ENCODE measurements at places on chromosomes 12 and 14.
A peak's percentile ranks its signal among the peaks of the same experiment; 100 is the strongest.

DNA sequence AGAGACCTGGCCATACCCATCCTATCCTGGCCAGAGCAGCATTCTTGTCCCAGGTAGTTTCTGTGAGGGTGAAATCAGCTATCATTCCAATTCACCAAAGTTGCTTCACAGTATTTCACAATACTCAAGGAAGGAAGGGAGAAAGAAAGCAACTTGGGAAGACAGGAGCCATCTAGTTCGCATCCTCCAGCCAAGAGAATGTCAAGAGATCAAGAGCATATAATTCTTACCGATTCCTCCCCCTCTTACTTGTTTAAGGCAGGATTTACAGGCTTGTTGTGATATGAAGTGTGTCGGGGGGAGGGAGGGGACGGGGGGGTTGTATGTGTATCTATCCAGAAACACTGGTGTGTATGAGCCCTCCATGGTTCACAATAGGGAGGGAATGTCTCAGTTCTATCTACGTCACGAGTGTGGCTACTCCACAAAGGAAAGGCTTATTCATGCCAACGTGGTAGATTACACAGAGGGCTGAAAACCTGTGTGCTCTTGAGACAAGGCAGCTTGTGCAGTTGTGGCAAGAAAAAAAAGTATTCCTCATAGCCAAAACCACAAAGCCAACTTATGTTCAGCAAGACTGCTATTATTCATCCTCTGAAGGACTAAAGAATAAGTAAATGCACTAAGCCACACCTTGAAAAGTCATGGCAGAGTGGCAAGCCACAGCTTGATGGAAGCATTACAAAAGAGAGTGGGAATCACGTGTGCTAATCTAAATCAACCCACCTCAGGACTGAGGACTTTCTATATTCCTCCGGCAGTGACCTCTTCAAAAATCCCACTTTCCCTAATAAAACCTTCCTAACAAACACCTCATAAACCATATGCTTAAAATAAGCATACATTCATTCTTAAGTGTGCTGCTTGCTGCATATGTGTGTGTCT is 35.0 kb downstream of the CORO1C start:
- peak; percentile 62 for DNase-seq

DNA sequence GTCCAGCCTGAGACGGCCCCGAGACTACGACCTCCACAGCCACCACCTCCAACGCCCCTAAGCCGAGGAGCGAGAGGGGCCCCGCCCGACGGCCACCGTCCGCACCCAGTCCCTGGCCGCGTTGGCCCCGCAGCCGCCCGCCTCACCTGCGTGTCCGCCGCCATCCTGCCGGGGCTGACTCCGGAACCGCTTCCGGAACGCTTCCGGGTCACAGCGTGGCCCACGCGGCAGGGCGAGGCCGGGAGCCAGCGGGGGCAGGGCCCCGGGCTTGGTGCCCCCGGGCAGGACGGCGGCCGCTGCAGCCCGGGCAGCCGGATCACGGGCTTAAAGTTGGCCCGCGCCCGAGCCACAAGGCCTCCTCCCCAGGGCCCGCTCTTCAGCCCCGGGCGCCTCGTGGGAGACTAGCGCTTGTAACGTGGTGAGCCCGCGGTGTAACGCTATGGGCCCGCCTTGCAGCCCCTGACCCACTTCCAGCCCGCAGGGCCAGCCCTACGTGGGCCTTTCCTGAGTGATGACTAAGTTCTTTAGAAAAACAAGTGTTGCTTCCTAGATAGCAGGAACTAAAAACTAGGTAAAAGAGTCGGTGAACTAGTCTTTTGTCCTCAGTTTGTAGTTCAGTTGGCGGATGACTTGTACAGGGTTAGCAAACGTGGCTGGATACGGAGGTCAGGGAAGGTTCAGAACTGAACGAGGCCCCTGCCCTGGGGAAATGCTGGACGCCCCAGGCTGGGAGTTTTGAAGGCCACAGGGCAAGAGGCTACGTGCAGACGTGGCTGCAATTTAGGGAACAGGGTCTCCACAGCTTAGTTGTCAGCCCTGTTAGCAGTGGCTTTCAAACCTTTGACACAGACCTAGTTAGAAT is at the start of gene GCN1:
GCN1 (minus strand) TSS at position 182 of the 862 bp plus-strand sequence; CDS start at position 164, 18 bp downstream.
- peak; percentile 92 for DNase-seq

- DNase-seq, result no peak
These were observed 981.0 kb downstream of the TMEM121 start for GRCh38 chr14:106507354-106507753.

DNA sequence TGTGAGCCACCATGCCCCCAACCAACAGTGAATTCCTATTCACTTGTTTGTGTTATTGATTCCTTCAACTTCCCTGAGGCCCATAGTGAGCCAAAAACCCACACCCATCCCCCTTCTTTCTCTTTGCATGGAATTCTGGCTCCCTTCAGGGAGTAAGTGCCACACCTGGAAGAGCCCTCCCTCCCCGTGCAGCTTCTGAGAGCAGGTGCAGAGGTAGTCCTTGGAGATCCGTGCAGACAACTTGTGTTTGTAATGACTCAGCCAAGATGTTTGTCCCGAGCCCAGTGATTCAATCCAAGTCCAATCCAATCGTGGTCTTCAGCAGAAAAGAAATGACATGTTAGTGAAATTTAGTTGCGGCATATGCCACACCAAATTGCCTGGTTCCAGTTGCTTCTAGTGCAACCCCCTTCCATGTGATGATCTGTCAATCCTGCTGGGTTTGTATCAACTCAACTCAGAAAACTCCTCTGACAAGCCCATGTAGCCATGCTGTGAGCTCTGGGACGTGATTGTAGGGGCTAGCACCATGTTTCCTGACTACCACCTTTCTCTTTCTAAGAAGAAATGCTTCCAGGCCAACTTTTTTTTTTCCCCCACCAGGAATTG is 27.5 kb downstream of the GPRC5A start:
- DNase-seq, result no peak

DNA sequence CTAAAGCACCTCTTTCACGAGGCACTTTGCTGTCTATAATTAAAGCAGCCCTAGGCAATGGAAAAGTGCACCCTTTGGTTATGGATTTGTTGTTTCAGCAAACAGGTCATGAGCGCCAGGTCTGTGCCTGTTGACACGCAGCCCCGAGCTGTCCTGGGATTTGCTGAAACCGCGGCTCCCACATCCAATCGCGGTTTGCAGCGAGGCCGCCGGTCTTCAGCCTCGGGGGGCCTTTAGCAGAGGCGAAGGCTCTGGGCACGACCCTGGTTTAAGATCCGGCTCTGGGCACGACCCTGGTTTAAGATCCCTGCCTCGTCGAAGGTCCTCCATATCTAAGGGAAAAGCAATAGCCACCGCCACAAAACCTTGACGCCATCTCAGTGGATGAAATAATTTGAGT is 79.2 kb downstream of the GLT1D1 start:
- no peak for DNase-seq

DNA sequence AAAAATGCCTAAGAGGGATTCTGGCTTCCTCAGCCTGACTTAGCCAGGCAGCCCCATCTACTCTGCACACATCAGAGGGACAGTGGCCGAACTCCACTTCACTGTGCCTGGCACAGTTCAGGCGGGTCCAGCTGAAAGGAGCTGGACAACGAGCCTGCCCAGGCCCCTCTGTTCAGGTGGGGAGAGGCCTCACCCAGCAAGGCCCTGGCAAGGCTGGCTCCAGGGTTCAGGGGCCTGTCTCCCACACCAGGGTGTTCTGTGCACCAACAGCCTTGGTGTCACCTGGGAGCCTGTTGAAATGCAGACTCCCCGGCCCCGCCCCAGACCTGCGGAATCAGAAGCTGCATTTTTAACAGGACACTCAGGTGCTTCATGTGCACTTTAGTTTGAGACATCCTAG is 9.8 kb downstream of the FAM181A start:
- no peak for DNase-seq

DNA sequence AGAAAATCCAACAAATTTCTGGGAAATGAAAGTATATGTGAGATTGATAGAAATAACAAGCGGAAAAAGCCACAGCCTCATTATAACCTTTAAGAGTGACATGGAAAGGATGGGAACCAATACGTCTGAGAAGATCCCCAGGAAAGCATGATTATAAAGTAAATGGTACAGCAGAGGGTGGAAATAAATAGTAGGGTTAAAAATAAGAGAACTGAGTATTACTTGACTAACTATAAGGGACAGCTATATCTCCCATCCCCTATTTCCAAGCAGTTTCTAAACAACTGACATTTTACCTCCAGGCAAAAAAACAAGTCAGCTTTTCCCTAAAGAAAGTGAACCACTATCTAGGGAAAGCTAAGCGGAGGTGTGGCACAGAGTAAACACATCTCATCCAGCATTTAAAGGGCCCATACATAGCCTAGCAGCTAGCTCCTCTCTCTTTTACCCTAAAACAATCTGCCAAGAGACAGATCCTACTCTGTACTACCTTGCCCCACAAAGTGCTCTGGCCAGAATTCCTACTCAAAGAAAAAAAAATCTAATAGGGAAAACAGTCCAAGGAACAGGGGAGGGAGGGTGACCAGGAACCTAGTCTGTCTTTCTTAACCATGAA is 11.2 kb downstream of the OSBPL8 start:
- DNase-seq, result no peak

DNA sequence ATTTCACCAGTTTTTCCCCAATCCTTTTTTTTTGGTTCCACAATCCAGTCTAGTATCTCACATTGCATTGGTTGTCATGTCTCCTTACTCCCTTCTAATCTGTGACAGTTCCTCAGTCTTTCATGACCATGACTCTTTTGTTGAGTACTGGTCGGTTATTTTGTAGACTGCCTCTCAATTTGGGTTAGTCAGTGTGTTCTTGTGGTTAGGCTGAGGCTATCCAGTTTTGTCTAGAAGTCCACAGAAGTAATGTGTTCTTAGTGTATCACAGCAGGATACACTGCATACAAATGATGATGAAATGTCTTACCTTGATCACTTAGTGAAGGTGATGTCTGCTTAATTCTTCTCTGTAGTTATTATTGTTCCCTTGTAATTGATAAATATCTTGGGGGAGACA is 24.8 kb downstream of the PELI2 start:
- DNase-seq, result no peak

- no peak for DNase-seq
These were observed 74.4 kb downstream of the WDR20 start for GRCh38 chr14:102213984-102214658.

DNA sequence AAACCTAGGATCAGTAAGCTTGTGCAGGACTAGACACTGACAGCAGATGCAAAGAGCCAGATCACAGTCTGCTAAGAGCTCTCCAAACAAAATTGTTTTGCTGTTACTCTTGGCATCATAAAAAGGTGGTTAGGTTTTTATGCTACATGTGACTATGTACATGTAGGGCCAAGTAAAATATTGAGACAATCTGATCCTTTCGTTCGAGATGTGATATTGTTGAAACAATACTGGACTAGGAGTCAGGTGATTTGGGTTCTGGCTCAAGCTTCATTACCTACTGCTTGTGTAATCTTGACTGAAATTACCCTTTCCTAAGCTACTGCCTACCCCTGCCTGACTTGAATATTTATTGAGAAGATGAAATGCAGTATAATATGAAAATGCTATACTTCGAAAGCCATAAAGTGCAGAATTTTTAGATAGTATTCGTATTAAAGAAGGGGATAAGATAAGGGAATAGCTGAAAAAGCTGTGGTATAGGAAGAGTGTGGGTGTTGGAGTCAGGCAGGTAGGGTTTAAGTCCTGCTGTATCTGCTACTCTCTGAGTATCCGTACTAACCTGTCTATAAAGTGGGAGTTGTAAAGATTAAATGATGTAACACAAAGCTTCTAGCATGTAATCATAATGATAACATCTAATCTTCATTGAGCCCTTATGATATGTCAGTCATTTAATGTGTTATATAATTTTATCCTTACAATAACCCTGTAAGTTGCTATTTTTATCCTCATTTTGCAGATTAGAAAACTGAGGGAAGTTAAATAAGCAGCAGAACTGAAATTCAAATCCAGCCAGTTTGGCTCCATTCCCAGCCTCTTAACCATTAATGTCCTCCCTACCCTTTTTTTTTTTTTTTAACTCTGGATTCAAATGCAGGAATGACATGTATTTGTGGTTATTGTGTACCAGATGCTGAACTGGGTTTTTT is 38.6 kb upstream of the ATF1 start:
- DNase-seq, result no peak

DNA sequence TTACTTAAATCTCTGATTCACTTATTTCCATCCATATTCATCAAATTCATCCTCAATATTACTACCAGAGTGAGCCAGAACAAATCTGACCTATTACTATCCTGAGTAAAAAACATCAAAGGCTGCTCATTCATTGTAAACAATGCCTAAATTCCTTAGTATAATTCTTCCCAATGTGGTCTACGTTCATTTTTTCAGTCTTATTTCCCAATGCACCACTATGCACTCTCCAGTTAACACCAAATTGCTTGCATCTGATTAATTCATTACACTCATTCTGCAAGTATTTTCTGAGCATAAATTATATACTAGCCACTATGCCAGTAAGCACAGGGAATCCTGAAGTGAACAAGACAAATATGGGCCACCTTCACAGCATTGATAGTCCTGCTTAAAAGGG is 110.0 kb downstream of the EPS8 start:
- DNase-seq, result no peak

GRCh38 chr14:96965885-96966595 is 168.9 kb downstream of the VRK1 start:
- no peak for DNase-seq

DNA sequence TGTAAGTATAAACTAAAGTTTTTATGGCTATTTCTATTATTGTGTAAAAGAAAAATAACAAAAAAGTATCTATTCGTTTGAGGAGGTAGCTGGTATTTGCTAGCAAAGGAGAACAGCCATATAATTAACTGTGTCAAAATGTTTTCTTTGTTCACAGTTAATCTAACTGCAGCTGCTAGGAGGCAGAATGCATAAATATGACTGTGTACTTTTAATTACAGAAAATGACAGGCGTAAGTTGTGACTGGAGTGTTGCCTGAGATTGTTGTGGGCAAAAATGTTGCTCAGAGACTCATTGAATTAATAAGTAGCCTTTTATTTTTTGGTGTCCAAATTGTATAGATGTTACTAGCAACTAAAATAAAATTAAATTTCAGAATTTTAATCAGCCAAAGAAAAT is 33.5 kb downstream of the PTPRO start:
- no peak for DNase-seq

DNA sequence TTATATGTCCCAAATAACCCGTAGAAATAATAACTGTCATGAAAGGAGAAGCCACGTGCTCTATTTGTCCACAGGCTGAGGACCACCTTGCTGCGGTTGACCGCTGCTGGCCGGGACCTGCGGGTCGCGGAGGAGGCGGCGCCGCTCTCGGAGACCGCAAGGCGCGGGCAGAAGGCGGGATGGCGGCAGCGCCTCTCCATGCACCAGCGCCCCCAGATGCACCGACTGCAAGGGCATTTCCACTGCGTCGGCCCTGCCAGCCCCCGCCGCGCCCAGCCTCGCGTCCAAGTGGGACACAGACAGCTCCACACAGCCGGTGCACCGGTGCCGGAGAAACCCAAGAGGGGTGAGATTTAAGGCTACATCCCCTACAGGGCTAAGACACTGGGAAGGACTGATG is 21.0 kb downstream of the RPGRIP1 start:
- peak; percentile 49 for DNase-seq
